GM12891 (cell line): ENCODE measurements at places on chromosomes 4 and X.
A peak's percentile ranks its signal among the peaks of the same experiment; 100 is the strongest.

DNA sequence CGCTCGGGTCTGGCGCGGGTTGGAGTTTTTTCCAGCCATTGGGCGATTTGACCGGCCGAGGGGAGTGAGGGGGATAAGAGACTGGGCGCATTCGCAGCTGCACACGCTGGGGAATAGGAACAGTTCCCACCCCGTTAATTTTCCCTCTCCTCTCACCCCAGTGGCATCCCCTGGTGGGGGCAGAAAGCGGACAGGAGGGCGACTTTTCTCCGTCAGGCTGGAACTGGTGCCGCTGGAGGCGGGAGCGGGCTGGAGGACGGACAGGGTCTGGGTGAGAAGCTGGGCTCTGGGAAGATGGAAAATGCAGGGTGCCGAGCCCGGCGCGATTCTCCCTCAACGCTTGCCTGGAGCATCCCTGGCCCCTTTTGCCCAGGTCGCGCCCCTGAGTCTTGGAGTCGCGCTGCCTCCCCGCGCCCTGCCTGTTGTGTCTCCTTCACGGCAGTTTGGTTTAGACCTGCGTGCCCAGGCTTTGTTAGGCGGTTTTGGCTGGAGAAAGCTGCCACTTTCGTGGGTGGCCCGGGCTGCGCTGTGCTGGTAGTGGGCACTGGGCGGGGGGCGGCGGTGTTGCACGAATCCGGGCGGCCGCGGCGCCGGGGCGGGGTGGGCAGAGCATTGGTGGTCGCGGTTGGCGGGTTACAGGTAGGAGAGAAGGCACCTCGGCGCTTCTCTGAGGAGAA lies 2.0 kb downstream of the ADGRL3 start:
- peak; percentile 8 for DNase-seq

- no peak for DNase-seq
Measured at GRCh38 chr4:7052923-7053715, 9.9 kb downstream of the TADA2B start.

DNA sequence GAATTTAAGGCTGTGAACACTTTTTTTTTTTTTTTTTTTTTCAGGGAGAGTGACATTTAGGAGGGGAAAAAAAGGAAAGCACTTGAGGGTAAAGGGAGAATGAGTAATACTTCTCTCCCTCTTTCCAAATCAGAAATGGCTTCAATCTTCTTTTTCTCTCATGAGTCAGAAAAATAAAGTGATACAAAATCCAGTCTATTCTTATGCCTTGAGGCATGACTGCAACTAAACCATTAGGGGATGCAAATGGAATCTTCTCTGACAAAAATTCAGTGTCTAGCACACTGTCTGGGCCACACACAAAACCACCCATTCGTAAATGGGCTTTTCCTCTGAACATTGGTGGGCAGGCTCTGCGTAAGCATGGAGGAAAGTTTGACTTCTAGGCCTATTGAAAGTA lies 46.7 kb upstream of the POU4F2 start:
- no peak for DNase-seq

- DNase-seq = no peak
Measured at GRCh38 chrX:28188526-28188925, 207.3 kb upstream of the DCAF8L1 start.

DNA sequence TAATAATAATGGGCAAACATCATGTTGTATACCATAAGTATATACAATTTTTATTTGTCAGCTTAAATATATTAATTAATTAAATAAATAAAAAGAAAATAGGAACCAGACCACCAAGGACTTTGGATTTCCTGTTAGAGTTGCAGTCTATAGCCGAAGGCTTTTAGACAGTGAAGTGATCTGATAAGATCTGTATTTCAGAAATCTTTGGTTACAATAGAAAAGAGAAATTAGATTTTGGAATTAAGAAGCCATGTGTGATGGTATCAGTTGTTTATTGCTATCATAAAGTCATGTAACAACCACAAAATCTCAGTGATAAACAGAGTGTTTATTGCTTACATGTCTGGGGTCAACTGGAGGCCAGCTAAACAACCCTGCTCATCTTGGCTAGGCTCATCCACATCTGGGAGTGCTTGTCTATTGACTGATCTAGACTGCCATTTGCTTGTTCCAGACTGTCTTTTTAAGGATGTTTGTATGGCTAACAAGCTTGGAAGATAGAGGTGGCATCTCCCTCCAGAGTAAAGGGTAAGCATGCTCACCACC lies 142.1 kb upstream of the USP9X start:
- no peak for DNase-seq

DNA sequence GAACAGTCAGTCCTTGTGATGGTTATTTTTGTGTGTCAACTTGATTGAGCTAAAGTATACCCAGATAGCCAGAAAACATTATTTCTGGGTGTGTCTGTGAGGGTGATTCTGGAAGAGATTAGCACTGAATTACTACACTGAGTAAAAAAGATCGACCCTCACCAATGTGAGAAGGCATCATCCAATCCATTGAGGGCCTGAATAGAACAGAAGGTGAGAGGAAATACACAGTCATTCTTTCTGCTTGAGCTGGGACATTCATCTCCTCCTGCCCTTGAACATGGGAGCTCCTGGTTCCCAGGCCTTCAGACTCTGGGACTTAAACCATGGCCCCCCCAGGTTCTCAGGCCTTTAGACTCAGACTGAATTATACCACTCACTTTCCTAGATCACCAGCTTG lies 22.3 kb downstream of the INPP4B start:
- no peak for DNase-seq

DNA sequence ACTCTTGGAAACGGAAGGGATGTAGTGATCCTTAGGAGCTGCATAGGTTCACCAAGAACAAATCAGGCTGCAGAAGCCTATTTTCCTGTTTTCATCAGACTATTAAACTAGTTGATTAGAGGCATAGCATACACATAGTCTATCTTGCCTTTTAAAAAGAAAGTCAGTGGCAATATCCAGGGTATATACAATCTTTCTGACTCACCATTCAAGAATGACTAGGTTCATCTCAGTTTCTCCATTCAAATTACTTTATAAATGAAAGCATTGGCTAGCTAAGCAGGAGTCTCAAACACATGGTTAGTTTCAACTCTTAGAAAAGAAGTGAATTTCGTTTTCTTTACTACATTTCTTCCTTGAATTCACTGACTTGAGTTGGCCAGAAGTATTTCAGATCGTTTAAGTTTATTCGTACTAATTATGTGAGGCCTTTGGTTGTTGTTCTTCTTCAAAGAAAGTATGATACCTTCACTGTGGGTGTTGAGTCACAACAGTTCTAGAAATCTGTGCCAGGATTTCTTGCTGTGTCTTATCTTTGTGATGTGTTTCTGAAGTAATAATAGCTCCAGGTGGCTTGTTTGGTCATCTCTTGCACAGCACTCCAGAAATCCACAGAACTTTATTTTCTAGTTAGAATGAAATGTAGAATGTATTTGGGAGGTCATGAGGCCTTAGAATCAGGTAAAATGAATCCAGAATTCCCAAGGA lies 88.2 kb downstream of the AWAT2 start:
- DNase-seq = no peak
